CD8-positive, alpha-beta T cell (primary cell): ENCODE measurements at places on chromosomes 3 and 15. TPM values are rescaled to one million over a fixed set of nuclear protein-coding genes. Genes with fewer than 3 reads are reported as not detected.

Gene CLDN18
- total RNA-seq = not detected

Gene ALCAM
- 2.9 TPM for total RNA-seq

Gene ZNF660
- 0.08 TPM for total RNA-seq

Gene GOLGA6L7
- not detected for total RNA-seq

Gene SERPINI2
- not detected for total RNA-seq

Gene TUSC7
- not detected for total RNA-seq

Gene RTP4
- 1.5 TPM for total RNA-seq

Gene ST3GAL6
- total RNA-seq = not detected

Gene GREM1
- total RNA-seq = not detected

Gene IGSF10
- not detected for total RNA-seq

Gene AGBL1
- not detected for total RNA-seq
